ENCODE measurements at places on chromosomes 12 and 14. TPM values are rescaled to one million over a fixed set of nuclear protein-coding genes. Genes with fewer than 3 reads are reported as not detected.

ABCD2 gene
- 9.4 TPM for total RNA-seq

- no peak for DNase-seq
Measured at GRCh38 chr12:62273724-62274380, 13.6 kb downstream of the USP15 start.

DDX11 gene
- 6.5 TPM for total RNA-seq

RFC5 gene
- total RNA-seq = 4.4 TPM

- DNase-seq = no peak
Measured at GRCh38 chr14:72907886-72908285, 14.0 kb upstream of the DPF3 start.

DNA sequence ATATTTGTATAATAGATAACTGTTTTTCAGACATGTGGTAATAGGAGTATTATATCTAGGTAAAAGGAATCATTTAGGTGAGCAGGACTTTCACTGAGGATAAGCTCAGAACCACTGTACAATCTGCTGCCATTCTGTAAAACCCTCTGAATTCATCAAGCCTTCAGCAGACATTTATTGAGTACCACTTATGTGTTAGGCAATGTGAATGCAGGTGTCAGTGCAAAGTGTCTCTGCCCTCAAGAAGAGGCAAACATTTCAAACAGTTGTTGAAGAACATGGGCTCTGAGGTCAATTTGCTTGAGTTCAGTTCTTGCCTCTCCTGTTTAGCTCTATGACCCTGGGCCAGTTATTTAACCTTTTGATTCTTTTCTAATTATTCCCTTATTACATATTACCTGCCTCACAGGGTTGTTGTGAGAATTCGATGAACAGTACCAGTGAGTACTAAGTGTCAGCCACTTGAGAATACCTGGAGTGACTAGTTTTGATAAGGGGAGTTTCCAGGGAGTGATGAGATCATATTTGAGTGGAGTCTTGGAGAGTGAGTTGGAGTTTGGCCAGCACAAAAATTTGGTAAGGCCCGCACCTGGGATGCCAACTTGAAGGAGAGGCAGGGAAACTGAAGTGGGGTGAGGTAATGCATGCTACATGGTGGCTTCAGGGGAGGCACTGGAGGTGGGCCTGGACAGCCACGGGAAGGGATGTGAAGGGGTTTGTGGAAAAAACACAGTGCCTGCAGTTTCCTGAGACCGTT lies 33.7 kb downstream of the RASSF8 start:
- no peak for DNase-seq

GRCh38 chr12:25827747-25828146 lies 130.7 kb upstream of the RASSF8 start:
- no peak for DNase-seq

JPH4 gene
- total RNA-seq = 0.24 TPM

DNA sequence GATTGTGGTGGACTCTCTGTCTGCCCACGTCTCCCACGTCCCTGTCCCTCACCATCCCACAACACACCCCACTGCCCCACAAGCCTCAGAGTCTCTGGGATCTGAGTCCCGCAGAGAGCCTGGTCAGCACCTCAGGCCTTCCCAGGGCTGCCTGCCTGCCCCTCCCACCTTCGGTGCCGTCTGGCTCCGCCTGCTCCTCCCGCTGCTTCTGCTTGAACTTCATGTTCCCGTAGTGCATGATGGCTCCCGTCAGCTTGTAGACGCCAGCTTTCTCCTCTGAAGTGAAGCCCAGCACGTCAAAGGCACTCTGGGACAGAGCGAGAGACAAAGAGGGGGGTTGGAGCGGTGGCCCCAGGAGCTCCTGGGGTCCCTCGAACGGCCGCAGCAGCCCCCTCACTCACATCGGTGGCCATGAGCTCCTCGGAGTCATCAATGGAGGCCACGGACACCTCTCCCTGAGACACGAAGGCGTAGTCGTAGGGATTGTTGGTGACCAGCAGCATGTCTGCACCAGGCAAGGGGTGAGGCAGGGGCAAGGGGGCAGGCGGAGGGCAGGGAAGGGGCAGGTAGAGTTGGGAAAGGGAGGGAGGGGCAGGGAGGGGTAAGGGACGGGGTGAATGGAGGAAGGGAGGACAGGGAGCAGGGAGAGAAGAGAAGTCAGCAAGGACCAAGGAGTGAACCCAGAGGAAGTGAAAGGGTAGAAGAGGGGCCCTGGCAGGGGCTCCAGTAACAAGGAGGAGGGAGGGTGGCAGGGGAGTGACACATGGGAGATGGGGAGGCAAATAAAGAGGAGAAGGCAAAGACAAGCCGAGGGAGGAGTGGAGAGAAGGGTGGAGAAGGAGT lies 5.6 kb downstream of the MYH6 start:
- no peak for DNase-seq

DNA sequence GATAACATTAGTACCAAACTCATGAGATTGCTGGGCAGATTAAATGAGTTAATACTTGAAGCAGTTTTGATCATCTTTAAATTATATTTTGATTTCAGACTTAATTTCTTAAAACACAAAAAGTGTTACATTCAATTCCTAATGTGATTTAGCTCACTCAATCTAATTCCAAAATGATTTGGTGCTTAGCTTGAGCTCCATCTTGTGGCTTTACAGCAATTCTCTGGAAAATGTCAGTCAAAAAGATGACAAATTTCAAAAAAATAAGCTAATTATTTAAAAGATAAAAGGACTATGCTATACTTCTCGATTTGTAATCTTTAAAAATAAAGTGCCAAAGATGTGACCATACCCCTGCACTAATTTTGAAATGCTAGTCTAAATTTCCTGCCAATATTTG lies 10.1 kb downstream of the LLPH start:
- DNase-seq = no peak

- DNase-seq = no peak
Measured at GRCh38 chr12:31317471-31318395, 8.2 kb downstream of the SINHCAF start.

- DNase-seq = no peak
Measured at GRCh38 chr14:100486025-100486828, 101.0 kb downstream of the BEGAIN start.

GRCh38 chr14:54928216-54928615 lies 25.6 kb upstream of the GCH1 start:
- DNase-seq = no peak

DNA sequence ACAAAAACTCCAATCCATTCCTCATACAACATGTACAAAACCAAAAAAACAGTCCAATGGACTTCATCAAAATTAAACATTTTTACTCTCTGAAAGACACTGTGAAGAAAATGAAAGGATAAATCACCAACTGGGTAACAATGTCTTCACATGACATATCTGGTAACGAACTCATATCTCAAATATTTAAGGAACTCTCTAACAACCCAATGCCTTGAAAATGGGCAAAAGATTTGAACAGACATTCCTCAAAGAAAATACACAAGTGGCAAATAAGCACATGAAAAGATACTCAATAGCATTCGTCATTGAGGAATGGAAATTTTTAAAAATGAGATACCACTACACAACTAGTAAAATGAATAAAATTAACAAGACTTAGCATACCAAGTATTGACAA lies 198.7 kb upstream of the RASSF8 start:
- DNase-seq = no peak

DNA sequence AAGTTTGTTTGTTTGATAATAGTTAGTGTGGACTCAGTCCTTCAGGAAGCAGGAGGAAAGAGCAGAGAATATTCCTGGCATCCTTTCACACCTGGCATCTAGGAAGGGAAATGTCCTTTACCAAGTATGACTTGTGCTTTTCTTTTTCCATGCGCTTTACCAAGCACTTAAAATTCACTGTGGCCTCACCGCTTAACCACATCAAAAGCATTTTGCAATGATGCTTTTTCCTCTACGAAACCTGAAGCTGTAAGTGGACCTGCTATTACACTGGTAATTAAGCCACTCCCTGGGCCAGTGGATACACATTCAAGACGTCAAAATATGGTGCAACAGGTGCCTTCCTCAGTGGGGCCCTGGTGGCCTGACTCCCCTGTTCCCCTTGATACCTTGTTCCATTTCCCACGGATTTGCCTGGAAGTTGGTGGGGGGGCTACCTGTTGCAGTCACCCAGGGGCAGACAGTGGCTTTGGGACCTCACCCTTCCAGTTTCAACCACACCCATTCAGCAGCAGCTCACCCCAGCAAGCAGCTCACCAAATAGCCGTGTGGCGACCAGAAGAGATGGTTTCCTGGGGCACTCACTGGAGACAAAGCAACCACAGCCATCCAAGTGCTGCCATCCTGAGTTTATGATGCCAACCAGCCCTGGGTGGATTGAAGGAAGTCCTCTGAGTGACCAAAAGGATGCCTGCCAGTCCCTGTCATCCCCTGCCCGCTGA lies 14.2 kb upstream of the FZD10 start:
- no peak for DNase-seq

CLEC6A gene
- not detected for total RNA-seq

DNA sequence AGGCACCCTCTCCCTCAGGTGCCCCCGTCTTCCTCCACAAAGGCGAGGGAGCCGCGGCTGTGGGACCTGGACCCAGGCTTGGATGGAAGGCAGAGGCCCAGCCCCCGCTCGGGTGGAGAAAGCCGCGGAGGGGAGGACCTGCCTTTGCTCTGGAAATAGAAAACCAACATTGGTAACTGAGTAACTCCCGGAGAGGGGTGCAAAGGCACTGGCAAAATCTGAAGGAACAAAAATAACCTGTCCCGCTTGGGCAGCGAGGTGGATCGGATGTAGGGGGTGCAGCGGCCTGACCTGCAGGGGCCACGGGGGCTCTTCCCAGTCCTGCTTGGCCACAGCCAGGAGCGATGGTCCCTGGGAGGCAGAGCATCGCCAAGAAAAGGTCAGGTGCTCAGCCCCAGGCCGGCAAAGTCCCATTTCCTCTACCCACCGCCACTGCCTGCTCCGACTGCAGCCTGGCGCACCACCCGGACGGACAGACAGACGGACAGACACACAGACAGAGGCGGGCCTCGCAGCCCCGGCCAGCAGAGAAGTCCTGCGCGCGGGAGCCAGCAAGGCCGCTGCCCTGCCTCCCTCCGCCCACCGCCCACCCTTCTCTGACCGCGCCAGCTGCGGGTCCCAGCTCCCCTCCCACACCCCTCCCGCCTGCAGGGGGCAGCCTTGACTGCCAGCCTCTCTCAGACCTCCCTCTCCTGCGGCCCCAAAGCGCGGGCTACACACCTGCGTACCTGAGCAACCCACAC lies 21.4 kb upstream of the TMEM106C start:
- no peak for DNase-seq

LIN52 gene
- total RNA-seq = 6.7 TPM

- no peak for DNase-seq
Measured at GRCh38 chr12:92462049-92462448, 240.7 kb upstream of the PLEKHG7 start.

DNA sequence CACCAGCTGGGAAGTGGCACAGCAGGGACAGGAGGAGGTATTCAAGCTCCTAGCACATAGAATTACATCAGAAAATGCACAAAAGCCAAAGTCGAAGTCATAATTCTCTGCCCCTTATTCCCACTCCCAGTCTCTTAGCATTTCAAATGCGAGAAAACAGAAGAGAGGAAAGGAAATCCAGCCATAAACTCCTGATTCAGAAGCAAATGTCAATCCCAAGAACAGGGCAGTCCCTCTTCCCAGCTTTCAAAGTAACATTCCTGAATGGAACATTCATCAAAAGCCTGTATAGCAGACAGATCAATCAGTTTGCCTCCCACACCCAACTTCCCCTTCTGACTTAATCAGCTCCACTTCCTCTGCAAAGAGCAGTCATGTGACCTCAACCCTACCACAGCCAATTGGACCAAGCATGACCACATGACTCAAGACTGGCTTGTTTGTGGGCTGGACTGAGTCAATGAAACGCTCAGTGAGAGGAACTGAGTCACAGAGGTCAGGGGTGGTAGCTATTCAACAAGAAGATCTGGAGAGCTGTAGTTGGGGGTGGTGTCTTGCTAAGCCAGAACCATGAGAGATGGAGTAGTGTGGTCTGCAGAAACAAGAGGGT lies 41.4 kb upstream of the TUNAR start:
- DNase-seq = no peak

GRCh38 chr12:14258575-14258940 lies 106.9 kb upstream of the ATF7IP start:
- DNase-seq = no peak

SLC5A8 gene
- not detected for total RNA-seq

MDGA2 gene
- total RNA-seq = not detected

- DNase-seq = no peak
Measured at GRCh38 chr14:46661728-46662127, 10.1 kb upstream of the RPL10L start.

- DNase-seq = peak; percentile 82
Measured at GRCh38 chr12:131007031-131007739, 53.5 kb downstream of the ADGRD1 start.

DNA sequence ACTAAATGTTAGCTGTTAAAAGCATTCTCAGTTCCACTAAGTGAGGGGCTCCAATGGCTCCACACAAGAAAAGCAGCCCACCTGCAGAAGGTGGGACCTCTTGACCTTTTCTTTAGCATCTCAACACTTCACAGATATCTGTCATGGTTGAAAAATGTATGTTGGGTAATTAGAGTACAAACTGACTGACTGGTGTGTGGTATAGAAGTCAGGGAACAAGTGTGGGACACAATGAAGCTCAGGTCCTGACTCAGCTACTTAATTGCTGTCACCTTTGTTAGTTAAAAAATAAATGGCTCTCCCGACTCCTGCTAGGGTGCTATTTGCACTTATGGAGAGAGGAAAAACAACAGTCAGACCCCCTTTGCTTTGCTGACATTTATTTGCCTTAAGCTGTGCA lies 299.0 kb downstream of the TTC6 start:
- DNase-seq = no peak

- DNase-seq = no peak
Measured at GRCh38 chr12:82930301-82930700, 243.6 kb downstream of the TMTC2 start.

TCL1B gene
- not detected for total RNA-seq

DNA sequence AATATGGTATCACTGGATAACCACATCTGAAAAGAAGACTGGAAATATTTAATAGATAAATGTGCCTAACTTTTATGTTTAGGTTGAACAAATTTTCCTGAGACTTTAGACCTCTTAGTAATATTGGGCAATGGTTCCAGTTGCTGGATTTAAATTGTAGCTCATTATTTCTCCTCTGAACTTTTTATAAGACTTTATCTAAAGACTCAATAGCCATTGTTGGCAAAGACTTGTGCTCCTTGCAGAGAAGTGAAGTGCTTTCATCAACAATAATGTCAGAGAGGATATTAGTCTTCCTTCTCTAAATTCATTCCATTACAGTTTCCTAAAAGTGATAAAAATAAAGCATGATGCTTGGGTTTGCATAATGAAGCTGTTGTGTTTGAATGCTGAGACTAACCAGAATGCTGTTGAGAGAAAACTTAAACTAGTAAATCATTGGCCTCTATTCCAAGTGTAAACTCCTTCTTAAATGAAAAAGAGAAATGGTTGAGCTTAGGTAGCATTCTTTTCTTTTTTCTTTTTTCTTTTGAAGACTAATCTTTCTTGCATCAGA lies 200.2 kb downstream of the TMTC3 start:
- DNase-seq = no peak

GRCh38 chr12:97452230-97452629 lies 10.4 kb upstream of the RMST start:
- no peak for DNase-seq
